Panc1 (cell line): ENCODE measurements at places on chromosomes 11 and 22. TPM values are rescaled to one million over a fixed set of nuclear protein-coding genes. Genes with fewer than 3 reads are reported as not detected.

GRCh38 chr11:907668-908067 lies 2.9 kb downstream of the CHID1 start:
- DNase-seq, result no peak

- DNase-seq, result no peak
Measured at GRCh38 chr11:70077411-70078094, 564 bp upstream of the ANO1 start.

DNA sequence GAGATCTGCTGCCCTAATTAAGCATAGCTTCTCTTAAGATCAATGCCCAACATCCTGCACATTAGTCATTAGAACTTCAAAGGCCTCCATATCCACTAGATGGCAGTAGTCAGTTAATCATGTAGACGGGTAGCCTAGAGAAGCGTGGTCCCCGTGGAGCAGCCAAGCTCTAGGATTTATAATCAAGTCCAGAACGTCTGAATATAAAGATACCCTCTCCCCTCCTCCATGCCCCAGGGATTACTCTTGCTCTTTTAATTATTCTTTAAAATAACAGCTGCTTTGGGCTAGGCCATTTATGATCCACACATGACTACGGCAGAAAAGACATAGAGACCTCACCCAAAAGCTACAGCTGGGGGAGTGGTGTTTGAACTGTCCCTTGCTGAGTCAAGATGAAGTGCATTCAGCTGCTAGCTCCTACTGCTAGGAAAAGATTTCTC lies 327.6 kb upstream of the PLET1 start:
- DNase-seq, result peak; percentile 46

IFTAP gene
- total RNA-seq, result 18.2 TPM
